Activated naive CD8-positive, alpha-beta T cell treated with anti-CD3 and anti-CD28 coated beads, Interleukin-2, amount 10 ng/mL, durations not matched to agents 7 days and 5 days (primary cell): ENCODE measurements at places on chromosomes 4 and X. TPM values are rescaled to one million over a fixed set of nuclear protein-coding genes. Genes with fewer than 3 reads are reported as not detected.
A peak's percentile ranks its signal among the peaks of the same experiment; 100 is the strongest.

The STATH gene
- not detected for total RNA-seq

The FHIP1A gene
- 0.45 TPM for total RNA-seq

The CABS1 gene
- total RNA-seq = not detected

The TMEM35A gene
- total RNA-seq = not detected

The ZNF630 gene
- total RNA-seq = 3.8 TPM

GRCh38 chr4:150305995-150306394 lies 227.8 kb downstream of the DCLK2 start:
- peaks cover 1% of the 10 kb centered on the region for H3K4me1 ChIP-seq
- H3K27me3 ChIP-seq = no peaks in the 10 kb centered on the region
- no peak for DNase-seq
- peaks cover 5% of the 10 kb centered on the region for H3K36me3 ChIP-seq
- H3K27ac ChIP-seq = no peak overlapping the region

DNA sequence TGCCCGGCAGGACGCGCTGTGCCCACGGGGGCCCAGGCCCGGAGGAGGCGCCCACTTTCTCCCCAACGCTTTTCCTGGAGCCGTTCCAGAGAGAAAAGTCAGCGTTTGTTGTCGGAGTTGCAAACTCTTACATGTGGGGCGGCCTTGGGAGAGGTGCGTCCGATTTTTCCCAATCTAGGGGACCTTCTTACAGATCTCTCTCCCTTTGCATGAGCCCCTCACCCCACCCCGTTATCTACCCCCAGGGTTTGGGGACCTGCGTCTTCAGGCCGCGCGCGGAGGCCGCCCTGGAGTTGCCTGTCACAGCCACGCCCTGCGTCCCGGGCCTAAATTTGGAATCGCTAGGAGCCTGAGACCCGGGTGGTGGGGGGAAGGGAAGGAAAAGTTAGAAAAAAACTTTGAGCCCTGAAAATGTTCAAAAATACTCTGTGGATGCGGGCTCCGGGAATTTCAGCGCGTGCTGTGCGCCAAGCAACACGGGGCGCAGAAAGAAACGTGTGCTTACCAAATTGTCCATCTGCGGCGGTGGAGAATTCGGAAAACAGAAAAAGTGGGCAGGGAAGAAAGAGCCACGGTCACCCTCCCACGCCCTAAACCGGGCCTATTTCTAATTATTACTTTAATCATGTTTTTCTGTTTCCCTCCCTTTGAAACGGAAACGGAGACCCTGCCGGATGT lies 587 bp downstream of the CD99 start:
- H3K27me3 ChIP-seq = no peaks in the 10 kb centered on the region
- peak overlapping the region; percentile 88 for H3K27ac ChIP-seq
- peaks cover 34% of the 10 kb centered on the region for H3K4me1 ChIP-seq
- DNase-seq = no peak
- peaks cover 11% of the 10 kb centered on the region for H3K36me3 ChIP-seq

DNA sequence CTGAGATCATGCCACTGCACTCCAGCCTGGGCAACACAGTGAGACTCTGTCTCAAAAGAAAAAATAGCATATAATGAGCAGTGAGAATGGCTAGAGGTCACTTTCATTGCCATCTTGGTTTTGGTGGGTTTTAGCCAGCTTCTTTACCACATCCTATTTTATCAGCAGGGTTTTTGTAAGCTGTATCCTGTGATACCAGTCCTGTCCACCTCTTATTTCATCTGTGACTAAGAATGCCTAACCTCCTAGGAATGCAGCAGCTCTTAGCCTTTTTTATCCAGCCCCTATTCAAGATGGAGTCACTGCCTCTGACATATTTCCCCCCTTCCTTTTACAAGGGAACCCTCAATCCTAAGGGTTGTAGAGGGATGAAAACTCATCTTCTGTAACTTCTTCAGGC lies 26.1 kb upstream of the IGFBP7 start:
- no peak overlapping the region for H3K27ac ChIP-seq
- H3K4me3 ChIP-seq = no peak overlapping the region
- H3K4me1 ChIP-seq = no peaks in the 10 kb centered on the region
- DNase-seq = no peak
- H3K27me3 ChIP-seq = peaks cover 7% of the 10 kb centered on the region

DNA sequence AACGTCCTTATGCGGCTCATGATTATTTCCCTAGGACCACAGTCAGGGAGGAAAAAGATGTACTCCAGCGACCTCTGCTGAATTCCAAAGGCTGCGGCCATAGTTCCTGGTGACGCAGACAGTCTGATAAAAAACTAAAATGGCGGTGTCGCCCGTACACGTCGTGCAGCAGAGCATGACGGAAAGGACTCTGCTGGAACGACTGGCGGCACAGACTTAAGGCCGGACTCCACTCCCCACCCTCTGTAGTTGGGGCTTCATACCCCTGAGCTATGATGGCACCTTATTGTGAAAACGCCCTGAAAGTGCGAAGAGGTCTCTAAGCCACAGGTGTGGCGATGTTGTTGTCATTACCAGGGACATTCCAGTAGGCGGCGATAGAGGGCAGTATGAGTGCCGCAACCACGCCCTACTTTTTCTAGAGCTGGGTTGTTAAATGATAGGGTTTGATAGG lies 90.0 kb upstream of the EDA2R start:
- H3K4me3 ChIP-seq = peak overlapping the region; percentile 95
- DNase-seq = peak; percentile 57
- H3K27ac ChIP-seq = peak overlapping the region; percentile 92
- no peaks in the 10 kb centered on the region for H3K27me3 ChIP-seq
- peaks cover 2% of the 10 kb centered on the region for H3K4me1 ChIP-seq
- H3K36me3 ChIP-seq = no peaks in the 10 kb centered on the region

GRCh38 chr4:69689599-69689998 lies 36.6 kb upstream of the UGT2A1 start:
- no peak for DNase-seq
- H3K27me3 ChIP-seq = no peaks in the 10 kb centered on the region
- no peaks in the 10 kb centered on the region for H3K4me1 ChIP-seq
- no peak overlapping the region for H3K4me3 ChIP-seq
- no peaks in the 10 kb centered on the region for H3K36me3 ChIP-seq
- H3K27ac ChIP-seq = no peak overlapping the region

DNA sequence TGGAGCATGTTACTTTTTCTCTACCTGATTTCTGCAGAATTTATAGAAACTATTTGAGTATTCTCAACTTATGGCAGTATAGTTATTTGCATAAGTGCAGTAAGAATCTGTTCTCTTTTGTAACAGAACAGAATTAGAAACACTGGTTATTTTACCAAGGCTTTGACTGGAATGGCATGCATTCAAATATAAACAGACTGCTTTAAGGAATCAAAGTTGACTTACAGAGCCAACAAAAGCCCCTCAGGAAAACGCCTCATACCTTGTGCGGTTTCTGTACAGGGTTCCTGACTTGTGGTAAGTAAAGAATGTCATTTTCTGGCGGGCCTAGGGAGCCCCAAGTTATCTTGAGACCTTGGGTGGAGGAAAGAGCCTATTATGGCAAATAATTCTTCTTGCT lies 97.1 kb downstream of the GPR143 start:
- no peaks in the 10 kb centered on the region for H3K27me3 ChIP-seq
- no peak for DNase-seq
- H3K4me1 ChIP-seq = peaks cover 5% of the 10 kb centered on the region
- H3K27ac ChIP-seq = no peak overlapping the region
- no peak overlapping the region for H3K4me3 ChIP-seq
- peaks cover 9% of the 10 kb centered on the region for H3K36me3 ChIP-seq

DNA sequence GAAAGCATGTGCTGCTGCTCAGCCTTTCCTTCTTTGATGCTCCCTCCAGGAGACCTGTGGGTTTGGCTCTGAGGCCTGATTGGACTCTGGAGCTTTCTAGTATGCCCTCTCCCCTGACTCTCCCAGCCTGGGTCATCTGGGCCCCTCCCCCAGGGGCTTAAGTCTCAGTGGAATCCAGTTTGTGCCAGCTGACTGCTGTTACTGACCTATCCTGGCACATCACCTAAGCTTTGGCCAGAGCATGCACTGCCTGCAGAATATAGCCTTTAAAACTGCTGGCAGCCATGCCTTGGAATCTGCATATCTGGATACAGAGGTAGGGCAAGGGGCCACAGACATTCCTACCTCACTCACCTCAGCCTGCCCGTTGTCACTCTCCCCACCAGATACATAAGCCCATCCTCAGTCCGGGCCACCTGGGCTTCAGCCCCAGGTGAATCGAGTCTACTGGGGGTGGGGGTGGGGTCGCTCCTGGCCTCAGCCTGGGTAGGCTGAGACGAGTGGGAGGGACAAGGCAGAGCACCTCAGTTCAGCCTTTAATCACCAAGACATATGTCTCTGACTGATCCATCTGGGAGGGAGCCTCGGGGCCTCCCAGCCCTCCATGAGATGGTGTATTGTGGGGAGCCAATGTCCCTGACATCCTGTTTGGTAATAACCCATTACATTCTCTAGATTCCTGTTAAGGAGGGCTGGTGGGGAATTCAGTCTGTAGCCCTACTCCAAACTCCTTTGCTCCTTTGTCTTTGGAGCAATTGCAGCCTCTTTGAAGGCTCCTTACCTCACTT lies 61.2 kb downstream of the STARD8 start:
- no peak overlapping the region for H3K27ac ChIP-seq
- no peaks in the 10 kb centered on the region for H3K36me3 ChIP-seq
- H3K4me3 ChIP-seq = no peak overlapping the region
- peaks cover 3% of the 10 kb centered on the region for H3K4me1 ChIP-seq

DNA sequence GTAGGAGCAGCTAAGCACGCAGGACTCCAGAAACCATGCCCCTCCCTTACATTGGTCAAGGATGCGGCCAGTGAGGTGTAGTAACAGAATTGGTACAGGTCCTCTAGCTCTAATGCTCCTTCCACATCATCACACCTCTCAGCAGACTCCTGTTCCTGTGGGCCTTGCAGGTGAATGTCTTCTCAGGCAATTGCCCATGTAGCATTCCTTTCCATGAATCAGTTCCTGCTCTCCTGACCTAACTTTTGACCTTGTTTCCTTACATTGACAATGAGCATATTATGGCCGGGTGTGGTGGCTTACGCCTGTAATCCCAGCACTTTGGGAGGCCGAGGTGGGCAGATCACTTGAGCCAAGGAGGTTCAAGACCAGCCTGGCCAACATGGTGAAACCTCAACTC lies 31.3 kb downstream of the MAP7D3 start:
- peaks cover 16% of the 10 kb centered on the region for H3K36me3 ChIP-seq
- H3K27ac ChIP-seq = no peak overlapping the region
- H3K4me1 ChIP-seq = peaks cover 6% of the 10 kb centered on the region
- H3K4me3 ChIP-seq = no peak overlapping the region
- no peak for DNase-seq
